ENCODE measurements at places on chromosomes 5 and 9.

GRCh38 chr9:115209601-115210306 lies 91.8 kb upstream of the TNC start:
- DNase-seq: no peak

GRCh38 chr5:32583582-32584232 lies 1.6 kb upstream of the SUB1 start:
- no peak for DNase-seq

DNA sequence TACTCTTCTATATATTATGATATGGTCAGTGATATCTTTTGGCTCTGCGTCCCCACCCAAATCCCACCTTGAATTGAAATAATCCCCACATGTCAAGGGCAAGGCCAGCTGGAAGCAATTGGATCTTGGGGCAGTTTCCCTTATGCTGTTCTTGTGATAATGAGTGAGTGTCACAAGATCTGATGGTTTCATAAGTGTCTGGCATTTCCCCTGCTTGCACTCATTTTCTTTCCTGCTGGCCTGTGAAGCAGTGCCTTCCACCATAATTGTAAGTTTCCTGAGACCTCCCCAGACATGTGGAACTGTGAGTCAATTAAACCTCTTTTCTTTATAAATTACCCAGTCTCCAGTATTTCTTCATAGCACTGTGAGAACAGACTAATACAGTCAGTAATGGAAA lies 45.0 kb upstream of the TNC start:
- DNase-seq: no peak

GRCh38 chr5:173010021-173010420 lies 26.4 kb downstream of the ATP6V0E1 start:
- DNase-seq: no peak

- DNase-seq: no peak
Observed at GRCh38 chr5:174312270-174312617, 266.7 kb downstream of the NSG2 start.

GRCh38 chr5:33281431-33281843 lies 159.3 kb upstream of the TARS1 start:
- DNase-seq: no peak

DNA sequence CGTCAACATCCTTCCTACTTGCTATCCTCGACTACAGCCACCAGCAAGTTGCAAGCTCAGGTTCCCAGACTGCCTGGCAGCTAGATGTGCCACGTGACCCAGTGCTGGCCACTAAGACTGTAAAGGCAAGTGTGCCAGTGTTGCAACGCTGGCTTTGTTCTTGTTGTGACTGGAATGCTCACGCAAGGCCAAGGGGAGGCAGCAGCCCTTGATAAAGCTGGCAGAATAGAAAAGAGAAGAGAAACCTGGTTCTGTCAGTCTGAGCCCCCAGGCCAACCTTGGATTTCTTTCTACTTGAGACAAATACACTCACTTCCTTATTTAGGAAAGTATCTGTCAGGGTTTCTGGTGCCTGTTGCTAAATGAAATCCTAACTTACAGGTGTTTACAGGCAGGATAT lies 113.0 kb downstream of the KLHL3 start:
- DNase-seq: peak; percentile 87

DNA sequence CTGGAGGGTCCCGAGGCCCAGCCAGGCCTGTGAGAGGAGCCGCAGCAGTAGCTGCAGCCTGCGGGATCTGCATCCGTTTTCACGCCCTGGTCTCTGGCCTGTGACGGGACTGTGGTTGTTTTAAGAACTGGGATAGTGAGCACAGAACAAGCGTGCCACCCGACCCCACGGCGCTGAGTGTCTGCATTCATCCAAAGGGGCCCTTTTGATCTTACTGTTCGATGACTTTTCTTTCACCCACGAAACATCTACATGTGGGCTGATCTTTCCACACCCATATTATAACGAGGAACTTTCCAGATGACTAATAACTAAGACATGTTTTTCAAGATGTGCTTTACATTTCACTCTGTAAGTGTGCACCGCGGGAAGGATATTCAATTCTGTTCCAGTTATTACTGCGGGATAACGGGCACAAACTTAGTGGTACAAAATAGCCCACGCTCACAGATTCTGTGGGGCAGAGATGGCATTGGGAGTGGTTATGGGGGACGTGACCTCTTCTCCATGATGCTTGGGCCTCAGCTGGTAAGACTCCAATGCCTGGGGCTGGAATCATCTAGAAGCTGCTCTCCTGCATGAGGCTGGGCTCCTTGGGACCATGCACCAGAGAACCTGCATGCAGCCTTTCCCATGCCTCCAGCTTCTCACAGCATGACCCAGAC lies 165.0 kb downstream of the SYK start:
- no peak for DNase-seq

DNA sequence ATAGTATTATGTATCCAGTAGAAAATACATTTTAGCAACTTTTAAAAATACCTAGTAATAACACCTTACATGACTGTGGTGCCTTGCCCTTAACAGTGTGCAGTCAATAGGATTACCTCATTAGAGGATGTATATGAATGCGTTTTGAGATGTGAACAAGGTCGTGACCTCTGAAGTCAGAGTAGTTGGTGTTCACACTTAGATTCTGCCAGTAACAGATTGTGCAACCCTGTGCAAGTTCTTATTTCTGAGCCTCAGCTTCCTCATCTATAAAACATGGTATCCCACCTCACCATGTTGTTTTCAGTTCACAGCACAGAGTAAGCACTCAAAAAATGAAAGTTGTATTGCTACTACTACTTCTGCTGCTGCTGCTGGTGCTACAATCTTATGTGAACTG lies 347.3 kb downstream of the KDM4C start:
- no peak for DNase-seq

GRCh38 chr5:17431272-17432050 lies 66.6 kb upstream of the TAF11L2 start:
- no peak for DNase-seq

- DNase-seq: no peak
Observed at GRCh38 chr9:113556877-113557593, 93.5 kb downstream of the RGS3 start.

DNA sequence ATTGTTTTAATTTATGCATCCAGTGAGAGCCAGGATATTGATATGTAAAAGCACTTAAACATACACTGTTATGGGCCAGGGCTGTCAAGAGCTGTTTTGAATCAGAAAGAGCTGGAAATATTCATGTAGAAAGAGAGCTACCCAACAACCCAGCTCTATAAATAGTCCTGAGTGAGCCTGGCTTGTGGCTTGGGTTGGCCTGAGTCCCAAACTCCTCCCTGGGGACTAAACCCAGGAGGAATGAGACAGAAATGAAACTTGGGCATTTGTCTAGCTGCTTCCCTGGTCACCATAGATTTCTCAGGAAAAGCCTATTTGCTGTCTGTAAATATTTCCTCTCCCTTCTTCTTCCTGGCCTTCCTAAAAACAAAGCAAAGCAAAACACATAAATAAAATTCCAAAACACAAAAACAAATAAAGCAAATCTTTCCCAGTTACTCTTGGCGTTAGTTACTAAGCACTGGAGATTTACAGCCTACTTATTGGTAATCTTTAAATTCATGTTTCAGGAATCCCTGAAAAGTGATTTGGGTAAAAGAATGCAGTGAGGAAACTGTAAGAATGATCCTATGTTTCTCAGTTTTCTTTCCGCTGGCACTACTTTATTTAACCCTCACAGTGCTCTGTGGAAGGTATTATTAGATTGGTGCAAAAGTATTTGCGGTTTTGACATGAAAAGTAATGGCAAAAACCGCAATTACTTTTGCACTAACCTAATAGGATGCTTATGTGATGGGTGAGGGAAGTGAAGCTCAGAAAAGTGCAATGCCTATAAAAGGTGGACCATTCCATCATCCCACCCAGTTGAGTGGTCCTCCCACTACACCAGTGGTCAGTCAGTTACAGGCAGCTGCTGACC lies 111.8 kb downstream of the CARTPT start:
- DNase-seq: peak; percentile 66

DNA sequence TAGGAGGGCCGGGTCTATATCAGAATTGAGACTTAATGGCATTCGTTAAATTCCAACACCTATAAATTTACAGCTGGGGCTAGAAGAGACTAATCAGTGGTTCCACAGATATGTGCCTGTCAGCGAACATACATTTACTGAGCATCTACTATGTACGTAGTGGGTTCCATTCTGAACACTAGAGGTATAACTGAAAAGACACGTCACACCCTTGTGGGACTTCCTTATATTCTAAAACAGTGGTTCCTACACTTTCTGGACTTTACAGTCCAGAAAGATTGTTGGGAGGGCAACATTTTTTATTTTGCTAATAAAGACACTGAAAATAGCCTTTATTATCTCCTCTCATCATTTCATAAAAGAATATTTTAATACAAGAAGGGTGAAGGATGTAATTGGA lies 140.5 kb downstream of the SCAMP1 start:
- DNase-seq: no peak

DNA sequence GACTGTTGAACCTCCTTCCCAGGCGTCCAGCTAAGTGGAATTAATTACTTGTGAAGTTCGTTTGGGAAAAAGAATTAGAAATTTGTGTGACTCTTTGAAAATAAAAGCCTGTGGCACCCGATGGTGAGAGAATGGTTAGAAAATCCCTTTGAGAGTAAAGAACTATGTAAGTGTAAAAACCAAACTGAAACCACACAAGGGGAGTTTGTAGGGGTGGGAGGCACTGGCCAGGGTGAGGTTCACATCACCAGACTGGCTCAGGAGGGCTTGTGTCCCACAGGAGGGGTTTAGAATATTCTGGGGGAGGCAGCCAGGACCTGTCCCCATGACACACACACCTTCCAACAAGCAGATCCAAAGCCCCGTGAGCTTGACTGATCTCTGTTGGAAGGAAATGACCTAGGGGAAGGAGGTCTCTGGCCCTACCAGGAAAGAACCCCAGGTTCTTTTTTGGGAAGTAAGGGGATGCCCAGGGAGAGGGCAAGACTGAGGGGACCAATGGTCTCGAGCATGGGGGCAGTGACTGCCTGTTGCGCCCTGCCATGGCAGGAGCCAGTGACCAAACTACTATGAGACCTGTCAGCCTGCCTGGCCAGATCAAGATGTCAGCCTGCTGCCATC lies 4.3 kb downstream of the SPATA24 start:
- DNase-seq: no peak

- DNase-seq: no peak
Observed at GRCh38 chr9:113186137-113186755, 34.8 kb downstream of the FKBP15 start.

GRCh38 chr5:59218424-59219045 lies 635.7 kb downstream of the RAB3C start:
- no peak for DNase-seq

DNA sequence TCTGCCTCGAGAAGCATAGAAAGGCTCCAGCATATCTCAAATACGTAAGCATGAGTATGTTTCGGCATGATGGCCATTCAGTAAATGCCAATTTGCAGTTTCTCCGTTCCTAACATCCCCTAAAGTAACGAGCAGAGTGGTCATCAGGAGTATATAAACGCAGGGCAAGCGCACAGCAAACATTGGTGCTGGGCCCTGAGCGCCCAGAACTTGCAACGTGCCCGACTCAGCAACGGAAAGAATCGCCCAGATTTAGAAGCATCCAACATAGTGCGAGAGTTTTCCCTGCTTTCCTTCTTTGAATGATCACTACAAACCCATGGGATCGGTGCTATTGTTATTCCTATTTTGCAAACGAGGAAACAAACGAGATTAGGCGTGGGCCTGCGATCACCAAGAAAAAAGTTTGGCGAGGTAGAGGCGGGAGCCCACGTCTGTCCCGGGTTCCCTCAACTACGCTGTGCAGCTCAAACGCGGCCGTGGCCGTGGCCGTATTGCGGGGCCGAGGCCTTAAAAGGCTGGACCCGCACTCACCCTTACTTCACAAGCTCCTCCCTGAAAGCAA lies 505 bp downstream of the RPS14 start:
- peak; percentile 60 for DNase-seq

DNA sequence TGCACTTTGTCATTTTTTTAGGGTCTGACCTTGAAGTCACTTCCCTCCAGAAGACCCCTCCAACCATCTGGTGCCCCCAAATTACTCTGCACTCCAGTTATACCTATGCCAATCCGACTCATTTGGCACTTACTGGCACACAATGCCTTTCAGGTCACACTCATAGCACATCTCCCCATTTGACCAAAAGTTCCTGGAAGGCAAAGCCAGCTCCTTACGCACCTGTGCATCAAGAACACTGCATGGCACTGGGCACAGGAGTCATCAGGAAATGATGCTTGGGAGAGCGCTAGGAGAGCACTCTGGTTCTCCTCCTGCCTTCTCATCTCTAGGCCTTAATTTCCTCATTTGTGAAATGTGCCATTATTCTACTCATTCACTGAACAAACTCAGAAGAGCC lies 2.9 kb downstream of the TNIP1 start:
- no peak for DNase-seq

DNA sequence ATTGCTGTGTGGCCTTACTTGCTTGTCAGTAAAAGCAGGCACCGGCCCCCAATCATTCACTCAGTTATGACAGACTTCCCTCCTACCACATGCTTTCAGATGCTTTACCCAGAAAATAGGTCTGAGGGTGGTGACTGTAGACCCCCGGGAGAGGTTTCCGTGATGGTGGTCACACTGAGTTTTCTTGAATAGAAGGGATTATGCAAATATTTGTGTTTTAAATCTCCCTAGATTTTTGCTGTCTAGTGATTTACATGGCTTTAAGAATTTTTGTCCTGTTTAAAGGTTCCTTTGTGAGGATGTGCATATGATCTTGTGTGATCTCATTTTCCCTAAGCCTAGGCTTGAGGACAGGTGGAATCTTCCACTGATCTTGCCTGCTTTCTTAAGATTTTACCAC lies 281.7 kb downstream of the FANCC start:
- no peak for DNase-seq

DNA sequence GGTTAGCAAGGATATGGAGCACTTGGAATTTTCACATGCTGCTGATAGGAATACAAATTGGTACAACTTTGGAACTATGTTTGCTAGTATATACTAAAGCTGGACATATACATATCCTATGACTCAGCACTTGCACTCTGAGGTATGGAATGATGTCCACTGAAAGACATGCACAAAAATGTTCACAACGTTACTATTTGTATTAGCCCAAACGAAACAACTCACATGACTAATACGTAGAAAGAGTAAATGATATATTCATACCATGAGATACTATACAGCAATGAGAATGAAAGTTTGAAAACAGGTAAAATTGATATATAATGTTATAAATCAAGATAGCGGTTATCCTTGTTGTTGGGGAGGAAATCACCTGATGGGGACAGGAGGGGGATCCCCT lies 45.5 kb upstream of the CDC42SE2 start:
- no peak for DNase-seq

DNA sequence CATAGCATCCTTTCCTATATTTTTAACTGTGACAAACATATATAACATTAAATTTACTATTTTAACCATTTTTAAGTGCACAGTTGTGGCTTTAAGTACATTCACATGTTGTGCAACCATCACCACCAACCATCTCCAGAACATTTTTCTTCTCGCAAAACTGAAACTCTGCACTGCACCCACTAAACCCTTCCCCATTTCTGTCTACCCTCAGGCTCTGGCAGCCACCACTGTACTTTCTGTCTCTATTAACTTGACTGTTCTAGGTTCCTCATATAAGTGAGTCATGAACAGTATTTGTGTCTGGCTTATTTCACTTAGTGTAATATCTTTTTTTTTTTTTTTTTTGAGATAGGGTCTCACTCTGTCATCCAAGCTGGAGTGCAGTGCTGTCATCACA lies 25.5 kb downstream of the KCNMB1 start:
- no peak for DNase-seq
